Psoas muscle (tissue), 8 donors: ENCODE measurements at places on chromosomes 1 and 21. TPM values are rescaled to one million over a fixed set of nuclear protein-coding genes. Genes with fewer than 3 reads are reported as not detected.

DNA sequence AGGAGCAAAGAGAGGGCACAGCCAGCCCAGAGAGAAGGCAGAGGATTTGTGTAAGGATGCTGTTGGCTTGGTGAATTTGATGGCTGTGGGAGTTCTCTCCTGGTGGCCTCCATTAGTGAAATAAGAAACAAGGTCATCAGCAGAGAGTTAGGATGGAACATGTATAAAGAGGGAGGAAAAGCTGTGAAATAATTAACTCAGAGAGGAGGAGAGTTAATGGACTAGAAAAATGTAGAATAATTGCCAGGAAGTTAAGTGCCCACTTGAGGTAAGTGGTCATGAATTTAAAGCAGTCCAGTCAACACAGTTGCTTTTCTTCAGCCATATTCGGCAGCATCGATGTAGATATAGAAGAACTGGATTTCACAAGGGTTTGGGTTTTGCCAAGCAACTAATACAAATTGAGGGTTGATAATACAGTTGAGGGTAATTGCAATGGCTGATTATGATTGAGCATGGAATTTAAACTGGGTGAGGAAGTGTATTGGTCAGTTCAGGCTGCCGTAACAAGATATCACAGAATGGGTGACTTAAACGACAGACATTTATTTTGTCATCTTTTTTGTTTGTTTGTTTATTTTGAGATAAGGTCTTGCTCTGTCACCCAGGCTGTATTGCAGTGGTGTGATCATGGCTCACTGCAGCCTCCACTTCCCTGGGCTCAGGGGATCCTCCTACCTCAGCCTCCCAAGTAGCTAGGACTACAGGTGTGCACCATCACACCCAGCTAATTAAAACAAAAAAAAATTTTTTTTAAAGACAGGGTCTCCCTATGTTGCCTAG is 31.7 kb upstream of the KLF17 start:
- DNase-seq, result no peak

Gene OR2T33
- not detected for polyA plus RNA-seq

- DNase-seq, result no peak
These were observed 904.5 kb downstream of the PLA2G4A start for GRCh38 chr1:187733232-187733631.

- no peak for DNase-seq
These were observed 48.3 kb upstream of the SLC22A15 start for GRCh38 chr1:115927971-115928370.

Gene HSD11B1
- polyA plus RNA-seq, result 1.2 TPM

- DNase-seq, result no peak
These were observed 2.1 kb upstream of the KCNAB2 start for GRCh38 chr1:6043561-6043960.

Gene MROH7
- polyA plus RNA-seq, result 0.05 TPM

DNA sequence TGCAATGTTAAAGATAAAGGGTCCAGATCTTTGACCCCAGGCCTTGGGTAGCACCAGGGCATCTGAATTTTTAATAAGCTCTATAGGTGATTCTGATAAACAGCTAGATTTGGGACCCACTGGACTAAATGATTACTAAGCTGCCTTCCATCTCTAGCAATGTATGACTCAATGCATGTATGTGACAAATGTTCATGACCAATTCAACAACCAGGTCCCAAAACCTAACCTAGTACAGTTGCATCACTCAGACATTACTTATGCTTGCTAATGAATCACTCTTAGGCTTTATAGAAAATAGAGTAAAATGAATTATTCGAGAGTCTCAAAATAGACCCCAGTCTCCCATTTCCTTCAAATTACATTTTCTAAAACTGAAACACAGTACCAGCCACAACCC is 35.5 kb downstream of the RCAN1 start:
- no peak for DNase-seq

- no peak for DNase-seq
These were observed 648.7 kb downstream of the USP25 start for GRCh38 chr21:16378525-16378924.

Gene GBP4
- polyA plus RNA-seq, result 4.5 TPM

Gene SGIP1
- 1.5 TPM for polyA plus RNA-seq

Gene ABCA4
- polyA plus RNA-seq, result not detected

Gene DRAXIN
- polyA plus RNA-seq, result 0.01 TPM

Gene RGS8
- under 0.01 TPM for polyA plus RNA-seq

GRCh38 chr1:225427235-225428067 is at the start of gene LBR:
LBR (minus strand) TSS chr1:225428038; CDS start chr1:225424075, 3,963 bp downstream.
- DNase-seq, result peak; percentile 52

DNA sequence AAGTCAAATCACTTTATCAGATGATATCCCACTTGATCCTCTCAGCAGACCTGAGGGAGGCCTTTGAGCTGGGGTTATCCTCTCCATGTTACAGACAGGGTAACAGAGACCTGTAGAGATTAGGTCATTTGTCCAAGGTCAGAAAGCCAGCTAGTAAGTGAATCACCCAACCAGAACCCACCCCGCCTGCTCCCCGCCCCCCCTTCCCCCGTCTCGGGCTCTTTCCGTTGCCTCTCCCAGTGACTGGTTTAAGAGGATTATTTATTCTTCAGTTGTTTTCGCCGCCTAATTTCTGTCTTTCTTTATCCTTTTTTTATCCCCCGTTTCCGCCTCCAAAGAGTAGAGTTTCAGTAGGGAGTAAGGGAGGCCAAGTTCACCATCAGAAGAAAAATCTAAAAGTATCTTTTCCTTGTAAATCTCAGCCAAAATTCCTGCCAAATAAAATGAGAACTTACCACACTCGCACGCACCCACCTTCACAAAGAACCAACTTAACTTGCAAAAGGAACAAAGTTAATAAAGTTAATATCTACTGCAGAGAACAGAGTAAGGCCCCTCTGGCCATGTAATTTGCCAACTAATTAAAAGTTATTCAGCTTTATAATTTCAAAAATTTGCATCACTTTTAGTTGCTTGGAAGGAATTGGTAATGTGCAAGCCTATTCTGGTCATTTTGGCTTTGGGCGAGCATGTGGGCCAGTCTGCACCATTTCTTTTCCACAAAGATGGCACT is 76.8 kb upstream of the TRABD2B start:
- no peak for DNase-seq

DNA sequence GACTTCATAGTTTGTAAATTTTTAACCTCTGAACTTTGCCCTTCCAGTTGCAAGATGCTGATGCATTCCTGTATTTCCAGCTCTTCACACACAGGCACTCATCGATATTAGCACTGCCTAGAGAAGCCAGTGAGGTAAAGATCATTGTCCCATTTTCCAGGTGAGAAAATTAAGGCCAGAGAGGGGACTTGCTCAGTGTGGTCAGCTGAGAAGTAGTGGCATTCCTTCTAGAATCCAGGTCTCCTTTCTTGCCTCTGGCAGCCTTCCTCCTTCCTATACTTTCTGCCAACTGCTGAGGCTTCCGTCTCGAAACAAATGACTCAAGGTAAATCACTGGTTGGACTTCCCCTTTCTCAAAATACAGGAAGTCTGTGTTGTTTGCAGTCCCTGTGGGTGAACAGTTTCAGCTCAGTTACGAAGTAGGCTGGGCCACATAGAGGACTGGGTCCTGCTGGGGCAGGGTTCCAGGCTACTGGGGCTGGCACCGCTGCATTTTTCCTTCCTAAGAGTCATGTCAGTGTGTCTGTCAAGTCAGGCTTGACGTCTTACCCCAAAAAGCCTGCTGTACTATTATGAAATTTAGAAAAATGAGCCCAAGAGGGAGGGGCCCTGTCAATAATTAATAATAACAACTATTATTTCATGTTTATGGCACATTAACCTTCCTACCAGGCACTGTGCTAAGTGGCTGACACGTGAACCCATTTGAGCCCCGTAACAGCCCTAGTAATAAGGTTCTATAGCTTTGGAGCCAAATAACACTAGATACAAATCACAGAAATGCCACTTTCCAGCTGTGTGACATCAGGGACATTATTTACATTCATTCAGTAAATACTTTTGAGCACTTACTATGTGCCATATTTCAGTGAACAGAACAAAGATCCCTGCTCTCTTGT is 16.6 kb upstream of the RNF19B start:
- no peak for DNase-seq

- no peak for DNase-seq
These were observed 73.0 kb downstream of the NGF start for GRCh38 chr1:115265099-115265498.

- no peak for DNase-seq
These were observed 86.5 kb upstream of the IFFO2 start for GRCh38 chr1:19042675-19043578.

DNA sequence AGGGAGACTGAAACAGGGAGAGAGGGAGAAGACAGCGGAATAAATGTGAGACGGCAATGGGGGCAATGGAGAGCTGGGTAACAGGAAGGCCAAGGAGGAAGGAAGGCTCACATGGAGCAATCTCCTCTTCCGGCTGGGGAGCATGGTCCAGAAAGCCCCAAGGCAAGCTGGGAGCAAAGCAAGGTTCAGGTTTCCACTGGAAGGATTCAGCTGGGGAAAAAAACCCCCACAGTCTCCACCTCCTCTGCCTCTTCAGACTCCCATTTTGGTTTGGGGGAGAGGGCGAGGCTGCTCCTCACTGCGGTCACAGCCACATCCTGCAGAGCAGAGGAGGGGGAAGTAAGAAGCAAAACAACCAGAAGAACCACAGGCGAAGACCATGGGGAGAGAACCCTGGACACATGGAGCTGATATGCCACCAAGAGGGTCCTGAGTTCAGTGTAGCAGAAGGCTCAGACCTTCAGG is 650 bp downstream of the TNFAIP8L2 start:
- no peak for DNase-seq

- no peak for DNase-seq
These were observed 97.8 kb downstream of the NGF start for GRCh38 chr1:115240297-115240696.

DNA sequence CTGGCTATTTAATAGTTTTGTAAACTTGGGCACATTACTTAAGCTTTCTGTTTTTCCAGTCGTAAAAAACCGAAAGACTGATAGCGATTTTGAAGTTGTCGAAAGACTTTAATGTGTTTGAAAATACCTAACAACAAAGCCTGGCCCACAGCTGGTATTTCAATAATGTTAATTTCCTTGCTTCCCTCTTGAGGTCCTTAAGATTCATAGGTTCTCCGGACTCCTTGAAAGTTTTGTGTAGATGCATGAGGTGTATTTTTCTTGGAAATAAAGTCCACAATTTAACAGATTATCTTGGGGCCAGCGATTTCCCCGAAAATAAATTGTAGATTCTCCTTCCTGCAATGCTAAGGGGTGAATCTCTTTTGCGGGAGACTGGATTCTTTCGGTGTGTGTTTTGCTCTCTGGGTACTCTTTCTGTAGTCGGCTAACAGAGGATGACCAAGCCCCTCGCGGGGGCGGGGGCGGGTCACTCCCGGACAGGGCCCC is 735 bp upstream of the YTHDF2 start:
- no peak for DNase-seq

Gene ERG
- 6.6 TPM for polyA plus RNA-seq

GRCh38 chr1:69291541-69291940 is 276.2 kb upstream of the LRRC7 start:
- no peak for DNase-seq

- DNase-seq, result no peak
These were observed 19.3 kb downstream of the BEND5 start for GRCh38 chr1:48757363-48757762.

DNA sequence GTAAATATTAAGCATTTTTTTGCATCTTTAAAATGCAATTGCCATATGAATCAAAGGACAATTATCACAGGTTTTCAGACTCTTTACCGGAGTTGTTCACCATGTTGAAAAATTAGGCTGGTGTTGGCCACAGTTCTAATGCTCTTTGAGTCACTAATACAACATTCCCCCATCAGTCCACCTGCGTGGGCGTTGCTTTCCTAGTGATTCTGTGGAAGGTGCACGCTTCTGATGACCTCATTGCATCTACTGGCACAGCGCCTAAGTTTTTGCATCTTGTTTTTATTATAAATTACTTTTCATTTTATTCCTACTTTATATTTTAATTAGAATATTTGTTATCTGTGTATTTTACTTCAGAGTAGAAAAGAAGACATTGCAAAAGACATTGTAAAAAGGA is 4.7 kb upstream of the F5 start:
- no peak for DNase-seq
